ENCODE measurements at places on chromosomes 2 and 18.

DNA sequence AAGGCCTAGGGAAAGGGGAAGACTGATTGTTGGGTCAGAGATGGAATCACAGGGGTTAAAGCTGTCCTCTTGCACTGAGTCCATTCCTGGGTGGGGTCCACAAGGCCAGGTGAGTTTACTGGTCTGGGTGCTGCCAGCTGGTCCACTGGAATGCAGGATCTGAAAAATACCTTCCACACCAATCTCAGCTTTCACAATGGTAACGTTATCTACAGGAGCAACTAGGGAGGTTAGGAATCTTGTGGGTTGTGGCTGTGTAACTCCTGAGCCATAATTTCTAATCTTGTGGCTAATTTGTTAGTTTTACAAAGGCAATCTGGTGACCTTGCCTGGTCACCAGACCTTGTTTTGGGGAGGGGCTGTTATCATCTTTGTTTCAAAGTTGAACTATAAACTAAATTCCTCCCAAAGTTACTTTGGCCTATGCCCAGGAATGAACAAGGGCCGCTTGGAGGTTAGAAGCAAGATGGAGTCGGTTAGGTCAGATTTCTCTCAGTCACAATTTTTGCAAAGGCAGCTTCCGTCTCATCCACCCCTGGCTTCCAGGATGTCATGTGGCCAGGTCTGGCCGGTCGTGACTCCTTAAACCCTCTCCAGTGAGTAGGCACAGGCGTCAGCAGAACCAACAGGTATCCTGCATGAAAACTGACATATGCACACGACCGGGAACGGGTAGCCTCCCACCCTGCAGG lies 123.3 kb upstream of the SH3BP4 start:
- no peak for DNase-seq

DNA sequence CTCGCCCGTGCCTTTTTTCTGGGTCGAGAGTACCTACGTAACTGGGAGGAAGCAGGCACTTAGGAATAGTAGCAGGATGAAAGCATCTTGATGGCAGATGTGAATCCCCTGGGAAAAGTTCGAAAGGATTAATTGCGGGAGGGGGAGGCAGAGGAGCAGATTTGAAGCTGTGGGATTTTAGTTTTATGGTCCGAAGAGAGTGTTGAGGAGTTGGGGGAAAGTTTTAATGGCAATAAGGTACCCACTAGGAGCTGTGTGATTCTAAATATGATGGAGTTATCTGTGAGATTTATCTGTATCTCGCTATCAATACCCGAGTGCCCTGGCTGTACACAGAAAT lies 1.1 kb downstream of the AGFG1 start:
- no peak for DNase-seq

- DNase-seq: no peak
Observed at GRCh38 chr18:72999971-73000607, 132.3 kb upstream of the NETO1 start.

DNA sequence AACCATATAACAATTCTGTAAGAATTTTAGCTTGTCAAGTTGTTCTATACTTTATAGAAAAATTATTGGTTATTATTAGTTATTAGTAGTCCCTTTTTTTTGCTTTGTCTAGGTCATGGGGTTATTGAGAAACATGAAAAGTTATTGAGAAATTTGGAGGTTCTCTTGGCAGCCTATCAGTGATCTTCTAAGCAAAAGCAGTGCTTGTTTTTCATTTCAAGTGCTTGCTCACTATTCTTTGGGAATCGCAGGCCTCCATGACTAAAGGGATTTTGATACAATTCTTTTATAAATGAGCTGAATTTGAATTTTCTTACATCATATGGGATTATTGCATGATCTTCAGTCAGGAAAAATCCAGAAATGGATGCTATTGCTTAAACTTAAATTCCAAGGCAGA lies 25.8 kb downstream of the PLEKHA3 start:
- DNase-seq: no peak

DNA sequence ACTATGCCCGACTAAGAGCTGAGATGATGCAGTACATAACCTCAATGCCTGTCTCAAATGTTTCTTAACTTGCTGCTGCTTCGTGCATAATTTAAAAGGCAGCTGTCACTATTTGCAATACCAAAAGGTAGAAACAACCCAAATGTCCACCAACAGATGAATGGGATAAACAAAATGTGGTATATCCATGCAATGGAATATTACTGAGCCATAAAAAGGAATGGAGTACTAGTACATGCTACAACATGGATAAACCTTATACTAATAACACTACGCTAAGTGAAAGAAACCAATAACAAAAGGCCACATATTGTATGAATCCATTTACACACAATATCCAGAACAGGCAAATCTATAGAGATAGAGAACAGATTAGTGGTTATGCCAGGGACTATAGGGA lies 13.0 kb upstream of the DGKD start:
- DNase-seq: no peak

DNA sequence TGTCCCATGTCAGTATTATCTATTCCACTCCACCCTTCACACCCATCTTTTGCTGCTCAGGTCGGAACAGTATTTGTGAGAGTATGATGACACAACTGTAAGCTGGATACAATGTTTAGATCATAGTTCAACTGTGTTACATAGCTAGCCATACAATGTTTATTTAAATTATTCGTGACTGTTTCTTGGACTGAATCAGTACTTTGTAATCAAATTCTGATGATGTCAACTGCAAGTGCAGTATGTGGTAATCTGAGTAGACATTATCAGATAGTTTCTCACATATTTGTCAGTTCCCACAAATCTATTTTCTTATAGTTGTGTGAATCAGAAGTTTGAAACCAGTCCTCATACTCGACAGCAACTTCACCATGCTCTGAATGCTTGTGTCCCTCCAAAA lies 177.6 kb downstream of the ZNF407 start:
- no peak for DNase-seq

All from RCC 7860 (cell line).